ENCODE measurements at places on chromosomes 5 and 9.

- DNase-seq, result no peak
Observed at GRCh38 chr9:88221105-88221504, 82.8 kb upstream of the SPATA31C2 start.

GRCh38 chr9:133587051-133587450 is 22.1 kb downstream of the FAM163B start:
- DNase-seq, result no peak

GRCh38 chr9:27614551-27614950 is 41.3 kb upstream of the C9orf72 start:
- DNase-seq, result no peak

DNA sequence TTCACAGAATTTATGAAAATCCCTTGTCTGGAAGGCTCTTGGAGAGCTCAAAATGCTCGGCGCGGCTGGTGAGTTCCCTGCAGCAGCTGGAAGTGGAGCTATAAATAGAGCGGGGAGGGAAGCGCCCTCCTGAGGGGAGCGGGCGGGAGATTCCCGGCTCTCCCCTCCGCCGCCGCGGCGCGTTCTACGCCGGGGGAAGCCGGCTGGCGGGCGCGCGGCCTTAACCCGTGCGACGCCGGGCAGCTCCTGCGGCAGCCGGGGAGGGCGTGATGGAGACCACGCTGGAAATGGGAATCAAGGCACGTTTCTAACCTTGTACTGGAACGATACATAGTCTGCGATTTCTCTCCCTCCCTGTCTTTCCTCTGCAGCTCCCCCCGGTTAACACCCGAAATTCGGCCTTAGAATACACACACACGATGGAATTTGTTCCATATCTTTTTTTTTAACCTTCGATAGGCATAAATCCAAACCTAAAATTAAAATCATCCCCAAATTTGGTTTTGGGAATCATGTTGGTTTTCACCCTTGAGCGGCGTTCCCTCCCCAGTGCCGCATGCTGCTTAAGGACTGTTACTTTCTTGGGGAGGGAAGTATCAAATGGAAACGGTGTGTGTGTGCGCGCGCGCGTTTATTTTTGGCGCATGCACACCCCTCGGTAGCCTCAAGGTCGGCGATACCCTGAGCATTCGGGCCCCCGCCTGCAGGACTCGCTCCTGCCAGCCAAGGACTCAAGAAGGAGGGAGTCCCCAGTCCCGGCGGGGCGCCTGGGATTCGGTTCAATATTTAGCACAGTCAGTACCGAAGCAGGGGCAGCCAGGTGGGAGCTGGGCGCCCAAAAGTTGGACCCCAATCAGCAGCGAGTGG is 306.3 kb upstream of the KCNN2 start:
- DNase-seq, result peak; percentile 57

- DNase-seq, result no peak
Observed at GRCh38 chr5:89117124-89117644, 234.2 kb upstream of the MEF2C start.

DNA sequence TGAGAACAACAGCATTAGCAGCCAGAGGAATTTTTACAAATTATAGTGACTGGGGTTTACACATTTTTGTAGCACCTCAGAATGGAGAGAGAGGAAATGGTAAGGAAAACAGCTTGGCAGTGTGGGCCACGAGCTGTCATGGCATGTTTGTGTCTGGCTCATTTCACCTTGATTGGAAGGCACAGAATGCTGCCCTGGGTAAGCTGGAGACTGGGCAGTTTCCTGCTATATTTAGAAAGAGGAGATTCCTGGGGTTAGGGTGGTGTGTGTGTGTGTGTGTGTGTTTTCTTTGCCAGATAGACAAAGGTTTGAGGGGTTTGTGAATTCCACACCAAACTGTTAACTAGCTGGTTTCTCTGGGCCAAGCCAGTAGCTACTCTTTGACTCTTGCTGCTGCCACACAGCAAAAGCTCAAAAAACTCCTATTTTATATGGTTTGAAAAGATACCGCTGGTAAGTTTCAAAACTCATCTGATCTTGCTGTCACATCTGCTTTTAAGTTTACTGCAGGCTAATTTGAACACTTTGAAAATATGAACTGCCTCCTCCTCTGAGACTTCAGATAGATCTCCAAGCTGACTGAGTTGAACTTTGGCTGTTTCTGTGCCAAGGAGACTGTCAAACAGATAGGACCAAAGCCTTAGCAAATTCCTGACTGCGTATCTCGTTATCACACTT is 9.1 kb downstream of the ARHGAP26 start:
- DNase-seq, result no peak

DNA sequence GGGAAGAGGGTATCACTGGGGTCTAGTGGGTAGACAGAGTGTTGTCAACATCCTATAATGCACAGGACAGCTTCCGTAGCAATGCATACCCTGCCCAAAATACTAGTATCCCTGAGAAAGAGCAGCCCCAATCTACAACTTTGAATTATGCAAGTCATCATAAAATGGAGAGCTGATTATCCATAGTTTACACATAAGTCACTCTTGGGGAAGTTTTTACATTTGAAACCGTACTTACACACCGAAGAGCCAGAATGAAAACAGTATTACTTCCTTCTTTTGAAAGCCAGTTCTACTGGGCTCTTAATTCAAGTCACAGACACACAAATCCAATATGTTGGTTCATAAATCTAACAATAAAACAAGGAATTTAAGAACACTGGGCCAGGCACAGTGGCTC is 21.6 kb downstream of the RNF145 start:
- no peak for DNase-seq

- no peak for DNase-seq
Observed at GRCh38 chr5:138330813-138331448, 673 bp downstream of the CDC25C start.

- no peak for DNase-seq
Observed at GRCh38 chr9:80651044-80651443, 1038.3 kb downstream of the TLE1 start.

DNA sequence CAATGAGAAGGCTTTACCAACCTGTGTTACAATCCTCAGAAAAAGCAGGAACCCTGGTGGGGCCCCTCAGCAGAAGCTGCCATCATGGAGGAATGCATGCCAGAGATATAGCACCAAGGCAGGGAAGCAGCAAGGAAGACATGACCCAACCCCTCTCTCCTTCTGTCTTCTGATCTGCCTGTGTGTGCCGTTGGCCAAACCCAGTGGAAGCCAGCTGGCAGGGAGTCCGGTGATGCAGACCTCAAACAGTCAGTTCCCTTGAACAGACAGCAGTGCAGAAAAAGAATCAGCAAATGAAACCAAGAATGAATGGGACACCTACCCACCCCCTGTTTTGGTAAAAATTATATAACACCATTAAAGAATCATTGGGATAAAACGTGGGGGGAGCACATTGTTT is 234.2 kb downstream of the ZNF608 start:
- DNase-seq, result no peak

- DNase-seq, result no peak
Observed at GRCh38 chr5:140549237-140550144, 2.0 kb downstream of the EIF4EBP3 start.

GRCh38 chr9:95213117-95213516 is 104.4 kb downstream of the FANCC start:
- DNase-seq, result no peak

DNA sequence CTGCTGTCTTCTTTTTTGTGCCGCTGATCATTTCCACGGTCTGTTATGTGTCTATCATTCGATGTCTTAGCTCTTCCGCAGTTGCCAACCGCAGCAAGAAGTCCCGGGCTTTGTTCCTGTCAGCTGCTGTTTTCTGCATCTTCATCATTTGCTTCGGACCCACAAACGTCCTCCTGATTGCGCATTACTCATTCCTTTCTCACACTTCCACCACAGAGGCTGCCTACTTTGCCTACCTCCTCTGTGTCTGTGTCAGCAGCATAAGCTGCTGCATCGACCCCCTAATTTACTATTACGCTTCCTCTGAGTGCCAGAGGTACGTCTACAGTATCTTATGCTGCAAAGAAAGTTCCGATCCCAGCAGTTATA is 17.1 kb downstream of the F2R start:
- no peak for DNase-seq

GRCh38 chr5:135204151-135204600 is 170.1 kb upstream of the PITX1 start:
- no peak for DNase-seq

DNA sequence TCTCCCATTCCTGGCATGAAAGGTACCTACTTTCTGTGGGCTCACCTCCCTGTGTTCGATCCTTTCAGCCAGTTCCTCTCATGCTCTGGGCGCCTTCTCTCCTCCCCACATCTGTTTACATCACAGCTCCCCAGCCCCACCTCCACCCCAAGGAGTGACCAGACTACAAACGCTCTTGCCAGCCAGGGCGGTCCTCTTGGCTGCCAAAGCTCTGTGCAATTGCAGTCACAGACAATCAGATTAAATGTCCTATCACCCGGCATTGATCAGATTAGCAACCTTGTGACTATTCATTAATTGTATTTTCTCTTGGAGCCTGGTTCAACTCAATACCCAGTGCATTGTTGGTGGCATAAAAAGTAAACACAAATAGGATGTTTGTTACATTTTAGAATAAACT is 211.2 kb upstream of the TBCA start:
- DNase-seq, result no peak

DNA sequence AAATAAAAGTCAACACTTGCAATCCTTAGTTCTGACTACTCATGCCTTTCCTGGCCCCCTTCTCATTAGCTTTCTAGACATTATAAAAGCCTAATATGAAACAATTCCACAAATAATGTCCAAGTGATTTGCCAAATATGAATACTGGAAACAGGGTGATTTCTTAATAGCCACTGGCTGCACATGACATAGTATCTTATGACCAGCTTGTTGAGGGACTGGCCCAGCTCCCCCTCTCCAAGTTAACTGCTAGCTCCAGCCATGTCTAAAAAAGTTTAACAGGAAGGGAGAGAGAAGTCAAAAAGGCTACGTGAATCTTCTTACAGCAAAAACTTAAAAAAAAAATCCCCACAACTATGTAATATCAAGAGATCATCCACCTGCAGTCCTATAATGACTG is 1.5 kb downstream of the CERT1 start:
- no peak for DNase-seq

DNA sequence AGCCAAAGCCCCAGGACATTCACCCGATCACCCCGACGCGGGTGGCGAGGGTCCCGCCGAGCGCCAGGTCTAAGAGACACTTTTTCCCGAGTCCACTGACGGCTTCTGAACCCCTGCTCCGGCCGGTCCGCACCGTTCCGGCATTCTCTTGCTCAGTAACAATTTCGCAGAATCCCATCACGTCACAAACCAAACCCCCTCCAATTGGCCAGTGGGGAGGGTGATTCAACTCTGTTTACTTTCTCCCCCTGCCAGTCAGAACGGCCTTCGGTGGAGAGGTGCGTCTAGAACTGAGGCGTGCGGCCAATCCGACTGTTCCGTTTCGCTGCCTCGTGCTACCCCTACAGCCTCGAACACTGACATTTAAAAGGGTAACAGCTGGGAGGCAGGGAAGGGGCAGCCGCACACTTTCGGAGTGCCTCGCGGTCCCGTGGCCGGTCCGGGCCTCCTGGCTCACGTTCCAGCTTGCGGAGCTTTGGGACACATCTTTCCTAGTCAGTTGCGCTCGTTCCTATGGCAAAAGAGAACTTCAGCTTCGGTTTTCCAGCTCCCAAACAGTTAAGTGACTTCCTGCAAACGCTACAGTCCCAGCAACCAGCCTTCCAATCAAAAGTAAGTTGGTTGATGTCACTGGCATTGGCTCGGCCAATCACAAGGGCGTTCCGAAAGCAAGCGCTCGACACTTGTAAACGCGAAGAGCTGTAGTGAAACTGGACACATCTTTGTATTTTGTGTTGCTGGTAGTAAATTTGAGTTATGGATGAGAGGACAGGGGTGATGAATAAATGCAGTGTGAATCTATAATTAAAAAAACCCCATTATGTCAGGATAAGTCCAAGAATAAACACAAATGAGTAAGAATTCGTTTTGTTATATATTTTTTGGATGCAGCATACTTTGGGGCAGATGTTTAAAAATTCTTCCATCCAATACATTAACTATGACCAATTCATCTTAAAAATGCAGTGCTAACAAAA is at the start of gene KLF9:
Gene KLF9 (minus strand): TSS at position 859 of the 977 bp plus-strand sequence. CDS start 1,294 bp downstream, outside the sequence.
- DNase-seq, result peak; percentile 41

DNA sequence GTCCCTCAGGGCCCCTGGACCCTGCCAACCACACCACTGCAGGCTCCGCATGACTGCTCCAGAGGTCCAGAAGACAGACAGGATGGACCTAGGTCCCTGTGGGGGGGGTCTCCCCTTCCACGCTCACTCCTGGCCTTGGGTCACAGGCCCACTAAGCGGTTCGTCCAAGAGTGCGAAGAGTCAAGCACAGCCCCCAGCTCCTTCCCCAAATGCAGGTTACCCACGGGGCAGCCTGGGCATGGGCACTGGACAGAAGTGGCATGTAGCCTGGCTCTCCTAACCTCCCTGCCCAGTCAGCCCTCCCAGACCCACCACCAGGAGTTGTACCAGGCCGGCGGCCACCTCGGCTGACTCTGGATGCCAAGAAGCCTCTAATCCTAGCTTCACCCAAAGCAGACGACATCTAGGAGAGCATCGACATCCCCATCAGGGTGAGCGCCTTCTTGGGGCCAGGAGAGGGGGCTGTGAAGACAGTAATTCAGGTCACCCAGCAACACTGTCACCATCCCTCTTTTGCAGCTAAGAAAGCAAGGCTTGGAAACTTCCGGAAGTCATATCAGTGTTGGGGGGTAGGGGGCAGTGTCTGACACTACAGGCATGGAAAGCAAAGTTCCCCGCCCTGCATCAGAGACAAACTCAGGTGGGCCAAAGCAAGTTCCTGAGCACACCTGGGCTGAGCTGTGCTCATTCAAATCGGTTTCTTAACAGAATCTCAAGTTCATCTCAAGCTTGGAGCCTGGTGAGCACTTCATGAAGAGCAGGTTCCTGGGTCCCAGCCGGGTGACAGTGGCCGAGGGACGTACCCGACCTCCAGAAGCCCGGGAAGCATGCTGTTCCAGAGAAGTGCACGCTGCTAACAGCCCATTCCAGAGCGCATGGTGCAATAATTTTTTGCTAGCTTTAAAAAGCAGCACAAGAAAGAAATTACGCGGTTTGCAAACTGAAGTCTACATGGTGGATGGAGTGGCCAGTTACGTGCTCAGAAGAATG is 68.7 kb downstream of the SEMA4D start:
- DNase-seq, result no peak

DNA sequence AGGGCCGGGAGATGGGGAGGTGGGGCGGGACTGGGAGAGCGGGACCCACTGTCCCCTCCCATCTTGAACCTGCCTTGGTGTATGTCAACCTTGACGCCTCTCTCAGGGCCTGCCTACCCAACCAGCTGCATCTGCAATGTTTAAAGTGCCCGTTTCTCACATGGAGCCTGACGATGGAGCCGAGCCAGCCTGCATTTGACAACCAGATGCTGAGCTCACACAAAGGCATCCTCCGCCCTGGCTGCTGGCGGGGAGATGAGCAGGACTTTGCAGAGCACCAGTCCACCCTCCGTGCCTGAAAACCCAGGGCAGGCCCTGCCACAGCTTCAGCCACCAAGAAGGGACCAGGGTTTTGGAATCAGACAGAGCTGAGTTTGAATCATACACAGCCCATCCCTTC is 141.1 kb upstream of the SMIM23 start:
- no peak for DNase-seq

DNA sequence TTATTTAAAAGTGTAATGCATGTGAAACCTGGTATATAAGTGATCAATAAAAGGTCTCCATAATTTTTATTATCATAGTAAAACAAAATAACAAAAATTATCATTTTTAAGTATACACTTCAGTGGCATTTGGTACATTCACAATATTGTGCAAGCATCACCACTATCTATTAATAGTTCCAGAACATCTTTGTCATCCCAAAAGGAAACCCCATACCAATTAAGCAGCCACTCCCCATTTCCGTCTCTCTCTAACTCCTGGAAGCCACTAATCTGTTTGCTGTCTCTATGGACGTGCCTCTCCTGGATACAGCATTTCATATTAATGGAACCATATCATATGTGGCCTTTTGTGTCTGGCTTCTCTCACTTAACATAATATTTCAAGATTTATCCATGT is 7.6 kb downstream of the OLFML2A start:
- DNase-seq, result no peak

- DNase-seq, result no peak
Observed at GRCh38 chr9:116074658-116075057, 78.9 kb upstream of the PAPPA start.

All from mesothelial cell of epicardium (in vitro differentiated cells).